ENCODE measurements at places on chromosomes 7 and 10. TPM values are rescaled to one million over a fixed set of nuclear protein-coding genes. Genes with fewer than 3 reads are reported as not detected.

PSD gene
- total RNA-seq, result 0.27 TPM

MPP7 gene
- total RNA-seq, result 0.11 TPM

GIMAP2 gene
- not detected for total RNA-seq

MRLN gene
- total RNA-seq, result not detected

TMEM176A gene
- not detected for total RNA-seq

FEZF1 gene
- total RNA-seq, result not detected

MET gene
- total RNA-seq, result 72.0 TPM

TAS2R4 gene
- total RNA-seq, result 0.11 TPM

ABHD11 gene
- 25.9 TPM for total RNA-seq

LRRC18 gene
- not detected for total RNA-seq

XRCC2 gene
- total RNA-seq, result 4.8 TPM

TMEM225B gene
- total RNA-seq, result 0.92 TPM

ENTPD1 gene
- total RNA-seq, result 0.07 TPM

MYO3A gene
- total RNA-seq, result not detected

PRXL2A gene
- total RNA-seq, result 39.5 TPM

AGK gene
- total RNA-seq, result 27.1 TPM

YWHAG gene
- total RNA-seq, result 189 TPM

GPC2 gene
- 0.34 TPM for total RNA-seq

ANK3 gene
- 1.0 TPM for total RNA-seq

NRCAM gene
- total RNA-seq, result 99.1 TPM

PRSS37 gene
- not detected for total RNA-seq

AKR1C8 gene
- not detected for total RNA-seq

ELN gene
- 0.15 TPM for total RNA-seq

BAMBI gene
- 9.7 TPM for total RNA-seq

NUTM2D gene
- total RNA-seq, result 1.4 TPM

TNPO3 gene
- 40.1 TPM for total RNA-seq

CELF2 gene
- 0.02 TPM for total RNA-seq

SRRM3 gene
- total RNA-seq, result 13.5 TPM

OR2A5 gene
- total RNA-seq, result not detected

HYAL4 gene
- total RNA-seq, result not detected

TMEM60 gene
- 26.9 TPM for total RNA-seq

LSM5 gene
- 95.3 TPM for total RNA-seq

GGCT gene
- total RNA-seq, result 64.8 TPM

ZC3HAV1 gene
- total RNA-seq, result 29.0 TPM

DYDC1 gene
- not detected for total RNA-seq

STEAP1B gene
- 0.07 TPM for total RNA-seq

NXPH1 gene
- total RNA-seq, result not detected

GSTO2 gene
- total RNA-seq, result 1.5 TPM

EBLN1 gene
- total RNA-seq, result not detected

LIPJ gene
- total RNA-seq, result not detected

FAM25G gene
- 0.73 TPM for total RNA-seq

TMEM178B gene
- 1.5 TPM for total RNA-seq

GPRIN2 gene
- 31.3 TPM for total RNA-seq

CYP51A1 gene
- 56.7 TPM for total RNA-seq
